ENCODE measurements at places on chromosomes 2 and 18. TPM values are rescaled to one million over a fixed set of nuclear protein-coding genes. Genes with fewer than 3 reads are reported as not detected.

FNDC4 gene
- total RNA-seq, result not detected

CHST9 gene
- total RNA-seq, result not detected

RSAD2 gene
- total RNA-seq, result 10.0 TPM

CCDC150 gene
- 7.5 TPM for total RNA-seq

ACVR1C gene
- 0.99 TPM for total RNA-seq

EML6 gene
- 0.54 TPM for total RNA-seq
